Stimulated activated CD4-positive, alpha-beta T cell treated with anti-CD3 and anti-CD28 coated beads, TNF-alpha, amount 100 ng/mL, for 24 hours (primary cell): ENCODE measurements at places on chromosomes 2 and 18.

DNA sequence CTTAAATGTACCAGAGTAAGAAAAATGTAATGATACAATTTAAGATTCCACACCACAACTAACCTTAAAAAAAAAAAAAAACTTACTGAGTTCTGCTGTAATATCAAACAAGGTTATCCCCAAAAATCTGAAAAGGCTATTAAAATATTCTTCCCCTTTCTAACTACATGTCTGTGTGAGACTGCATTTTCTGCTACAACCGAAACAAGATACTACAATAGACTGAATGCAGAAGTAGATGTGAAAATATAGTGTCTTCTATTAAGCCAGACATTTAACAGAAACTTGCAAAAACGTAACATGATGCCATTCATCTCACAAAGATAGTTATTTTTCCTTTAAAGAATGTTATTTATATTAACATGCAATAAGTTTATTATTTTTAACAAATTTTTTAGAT, 16.2 kb downstream of the SS18 start:
- DNase-seq, result no peak

- no peak for DNase-seq
Observed at GRCh38 chr2:173970516-173970924, 5.3 kb upstream of the SP3 start.

- no peak for DNase-seq
Observed at GRCh38 chr18:67634631-67635338, 118.3 kb upstream of the DSEL start.

- DNase-seq, result no peak
Observed at GRCh38 chr2:46737577-46737976, 178.0 kb downstream of the MCFD2 start.

GRCh38 chr18:64032312-64032711, 62.4 kb downstream of the SERPINB8 start:
- no peak for DNase-seq

DNA sequence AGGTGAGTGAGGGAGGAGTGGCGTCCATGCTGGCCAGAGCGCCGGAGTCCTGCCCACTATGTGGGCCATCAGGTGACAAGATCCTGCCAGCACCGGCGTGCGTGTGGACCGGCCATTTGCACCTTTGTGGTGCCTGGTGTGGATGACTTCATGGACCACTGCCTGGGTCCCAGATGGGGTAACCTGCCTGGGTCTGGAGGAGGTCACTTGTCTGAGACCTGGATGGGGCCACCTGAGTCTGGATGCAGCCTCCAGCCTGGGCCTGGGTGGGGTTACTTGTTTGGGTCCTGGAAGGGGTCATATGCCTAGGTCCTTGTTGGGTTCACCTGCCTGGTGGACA, 299.6 kb downstream of the NDUFA10 start:
- DNase-seq, result no peak

DNA sequence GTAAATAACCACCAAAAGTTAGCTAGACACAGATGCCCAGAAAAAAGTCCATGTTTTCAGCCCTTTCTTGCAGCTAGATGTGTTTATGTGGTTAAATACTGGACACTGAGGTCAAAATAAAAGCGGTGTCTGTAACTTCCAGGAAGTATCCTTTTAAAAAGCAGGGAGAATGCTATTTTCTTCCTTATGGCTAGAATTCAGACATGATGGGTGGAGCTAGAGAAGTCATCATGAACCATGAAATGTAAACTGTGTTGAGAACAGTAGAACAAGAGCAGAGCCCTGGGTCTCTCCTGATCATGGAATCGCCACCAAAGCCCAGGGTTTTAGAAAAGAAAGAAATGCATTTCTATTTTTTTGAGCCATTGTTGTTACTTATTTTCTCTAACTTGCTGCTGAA, 41.3 kb upstream of the GALNT3 start:
- no peak for DNase-seq

GRCh38 chr2:199336546-199336945, 121.2 kb downstream of the SATB2 start:
- no peak for DNase-seq
